Fibroblast of skin of right biceps (primary cell): ENCODE measurements at places on chromosomes 2 and 18.

- no peak for DNase-seq
Observed at GRCh38 chr2:37862620-37863019, 62.5 kb upstream of the RMDN2 start.

DNA sequence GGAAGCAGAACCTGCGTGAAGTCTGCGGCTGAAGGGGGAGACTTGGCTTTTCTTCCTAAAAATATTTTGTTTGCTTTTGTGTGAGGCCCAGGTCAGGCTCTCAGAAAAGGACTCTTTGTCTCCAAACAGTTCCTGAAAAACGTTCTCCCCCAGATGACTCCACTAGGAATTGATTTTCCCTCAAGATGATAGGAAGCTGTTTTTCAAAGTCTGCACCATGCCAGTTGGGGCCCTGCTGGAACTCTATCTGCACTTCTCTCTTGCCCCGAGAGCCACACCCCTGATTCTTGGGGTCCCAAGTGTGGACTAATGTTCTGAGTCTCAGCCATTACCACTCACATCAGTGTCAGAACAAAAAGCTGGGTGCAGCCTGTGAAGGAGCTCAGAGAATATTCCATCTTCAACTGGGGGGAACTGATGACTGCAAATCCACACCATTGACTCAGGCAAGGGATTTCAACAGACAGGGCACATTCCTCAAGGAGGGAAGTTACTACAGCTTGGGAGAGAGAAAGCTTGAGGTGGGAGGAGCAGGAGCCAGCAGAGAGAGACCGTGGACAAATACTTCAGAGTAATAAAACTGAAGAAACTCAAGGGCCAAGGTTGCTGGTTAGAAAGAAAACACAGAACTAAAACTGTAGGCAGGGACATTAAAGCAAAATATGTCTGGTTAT lies 768.3 kb downstream of the RNF144A start:
- DNase-seq: peak; percentile 88

DNA sequence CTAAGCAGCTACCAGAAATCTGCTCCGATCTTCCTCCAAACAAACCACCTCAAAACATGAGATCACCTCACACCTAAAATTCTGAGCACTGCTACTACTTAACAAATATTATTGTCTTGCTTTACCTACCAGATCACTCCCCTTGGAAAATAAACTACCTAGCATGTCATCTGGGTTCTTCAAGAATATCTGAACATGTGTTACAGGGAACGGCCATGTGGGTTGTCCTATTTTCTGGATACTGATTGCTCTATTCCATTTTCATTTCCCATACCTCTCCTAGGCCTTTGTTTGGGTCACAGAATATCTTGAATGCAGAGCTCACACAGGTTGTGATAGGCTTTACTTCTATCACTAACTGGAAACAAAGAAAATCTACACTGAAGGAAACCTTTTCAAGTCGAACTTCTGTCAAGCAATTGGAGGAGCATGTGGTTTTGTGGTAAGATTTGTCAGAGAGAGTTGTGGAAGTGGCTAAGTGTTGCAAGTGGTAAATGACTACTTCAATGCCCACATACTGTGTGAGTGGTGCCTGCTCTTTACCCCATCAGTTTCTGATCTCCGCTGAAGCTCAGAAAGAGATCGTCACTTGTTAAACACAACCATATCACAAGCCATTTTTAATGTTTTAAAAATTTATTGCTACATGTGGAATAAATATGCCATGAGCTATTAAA lies 739.1 kb upstream of the ZEB2 start:
- DNase-seq: peak; percentile 15

GRCh38 chr2:109538546-109538945 lies 75.2 kb downstream of the SEPTIN10 start:
- no peak for DNase-seq

DNA sequence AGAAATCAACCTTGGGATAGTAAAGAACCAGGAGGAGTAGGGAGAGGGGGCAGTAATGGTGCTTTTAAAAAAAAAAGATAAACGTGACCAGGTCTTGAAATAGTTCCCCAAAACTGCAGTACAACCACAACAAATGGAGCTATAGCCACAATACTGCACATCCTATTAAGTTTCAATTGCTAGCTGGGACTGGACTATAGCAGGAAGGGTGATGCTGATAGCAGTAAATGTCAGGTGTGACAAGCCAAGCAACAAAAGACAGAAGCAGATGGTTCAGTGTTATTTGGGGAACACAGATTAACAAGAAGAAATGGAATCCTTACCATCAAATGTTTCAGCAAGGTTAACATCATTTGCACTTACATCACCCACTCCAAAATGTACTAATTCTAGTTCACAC lies 10.1 kb downstream of the RPS27A start:
- DNase-seq: no peak

DNA sequence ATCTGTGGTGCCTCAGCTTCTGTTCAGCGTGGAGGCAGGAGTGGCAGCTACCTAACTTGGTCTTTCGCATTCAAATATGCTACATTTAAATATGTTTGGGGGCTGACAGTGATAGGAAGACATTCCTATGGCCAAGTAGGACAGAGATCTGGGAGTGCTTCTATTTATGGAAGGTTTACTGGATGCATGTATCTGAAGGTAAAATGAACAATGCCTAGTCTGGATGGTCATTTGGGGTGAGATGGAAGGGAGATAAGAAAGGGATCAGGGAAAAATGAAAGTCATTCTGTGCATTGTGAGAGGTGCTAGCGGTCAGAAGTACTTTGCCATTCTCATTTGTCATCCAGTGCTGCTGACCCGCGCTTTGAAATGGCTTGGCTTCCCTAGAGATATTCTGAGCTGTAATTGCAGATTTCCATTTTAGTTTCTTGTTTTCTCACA lies 300.9 kb upstream of the FBXO11 start:
- DNase-seq: no peak

GRCh38 chr2:222651718-222652418 lies 4.0 kb downstream of the FARSB start:
- DNase-seq: peak; percentile 84

DNA sequence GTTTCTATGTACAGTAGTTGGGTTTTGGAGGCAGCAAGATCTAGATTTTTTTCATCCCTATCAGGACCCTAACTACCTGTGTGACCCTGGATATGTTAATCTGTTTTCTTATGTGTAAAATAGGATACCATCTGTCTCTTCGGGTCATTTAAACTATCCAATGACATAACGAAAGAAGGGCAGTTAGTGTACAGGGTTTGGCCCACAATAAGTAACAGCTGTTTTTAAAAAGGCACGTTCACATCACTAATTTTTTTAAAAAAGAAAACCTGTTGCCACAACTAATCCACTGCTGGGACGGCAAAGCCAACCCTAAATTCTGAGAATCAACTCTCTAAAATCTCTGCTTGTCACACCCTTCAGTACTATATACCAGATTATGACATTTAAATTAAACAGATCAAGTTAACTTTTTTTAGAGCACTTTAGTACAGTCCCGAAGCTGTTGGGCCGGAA lies 869 bp downstream of the USP40 start:
- no peak for DNase-seq

DNA sequence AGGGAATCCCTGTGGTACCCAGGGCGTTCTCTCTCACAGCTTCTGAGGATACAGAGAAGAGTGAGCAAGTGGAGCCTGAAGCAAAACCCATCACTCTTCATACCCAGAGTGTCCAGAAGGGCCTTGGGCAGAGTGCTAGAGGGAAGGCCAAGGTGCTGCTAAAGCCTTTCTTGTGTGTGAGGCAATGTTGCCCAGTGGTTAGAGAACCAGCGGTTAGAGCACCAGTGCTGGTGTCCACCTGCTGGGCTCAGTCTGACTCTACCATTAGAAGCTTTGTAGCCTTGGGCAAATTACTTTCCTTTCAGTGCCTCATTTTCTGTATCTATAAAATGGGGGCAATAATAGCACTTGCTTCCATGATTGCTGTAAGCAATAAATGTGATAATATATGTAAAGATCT lies 210.5 kb upstream of the SKOR2 start:
- DNase-seq: no peak

DNA sequence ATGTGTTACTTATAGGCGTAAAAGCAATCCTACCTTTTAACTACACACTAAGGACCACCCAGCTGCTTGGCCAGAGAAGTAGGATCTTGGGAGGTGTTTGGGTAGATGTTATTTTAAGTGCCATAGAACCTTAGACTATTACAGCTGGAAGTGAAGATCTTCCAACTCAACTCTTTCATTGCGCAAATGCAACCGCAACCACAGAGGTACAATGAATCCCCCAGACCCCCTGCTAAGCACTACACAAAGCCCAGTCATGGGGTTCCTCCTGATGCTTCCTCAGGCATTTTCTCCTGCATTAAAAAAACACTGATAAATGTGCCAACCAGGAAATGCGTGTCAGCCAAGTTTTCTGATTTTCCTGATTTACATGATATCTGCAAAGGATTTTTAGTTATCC lies 246.0 kb downstream of the LRRTM1 start:
- no peak for DNase-seq

DNA sequence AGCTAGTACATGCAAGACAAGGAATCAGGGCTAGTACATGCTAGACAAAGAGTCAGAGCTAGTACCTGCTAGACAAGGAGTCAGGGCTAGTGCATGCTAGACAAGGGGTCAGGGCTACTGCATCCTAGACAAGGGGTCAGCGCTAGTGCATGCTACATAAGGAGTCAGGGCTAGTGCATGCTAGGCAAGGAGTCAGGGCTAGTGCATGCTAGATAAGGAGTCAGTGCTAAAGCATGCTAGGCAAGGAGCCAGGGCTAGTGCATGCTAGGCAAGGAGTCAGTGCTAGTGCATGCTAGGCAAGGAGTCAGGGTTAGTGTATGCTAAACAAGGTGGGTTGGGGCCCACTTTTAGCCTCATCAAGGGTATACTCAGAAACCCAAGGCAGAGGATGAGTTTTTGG lies 90.1 kb upstream of the FAM136A start:
- no peak for DNase-seq

DNA sequence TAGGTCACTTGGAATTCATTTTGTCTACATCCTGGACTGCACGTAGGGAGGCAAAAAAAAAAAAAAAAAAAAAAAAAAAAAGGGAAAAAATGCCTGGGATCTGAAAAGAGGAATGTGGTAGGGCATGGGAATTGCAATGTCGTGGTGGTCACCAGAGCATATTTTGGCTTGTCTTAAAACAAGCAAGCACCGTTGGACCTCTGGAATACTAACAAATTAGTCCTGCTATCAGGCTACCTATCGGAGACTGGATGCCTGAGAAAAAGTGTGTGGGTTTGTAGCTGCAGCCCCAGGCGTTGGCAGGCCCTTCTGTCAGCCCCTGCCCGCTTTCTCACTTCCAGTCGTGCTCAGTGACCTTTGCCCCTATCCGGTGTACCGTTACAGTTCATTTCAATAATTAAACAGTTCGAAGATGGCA lies 588.5 kb upstream of the ZEB2 start:
- peak; percentile 51 for DNase-seq

- no peak for DNase-seq
Observed at GRCh38 chr18:36516726-36517125, 219.2 kb downstream of the FHOD3 start.

GRCh38 chr2:99338029-99338585 lies 918 bp downstream of the EIF5B start:
- peak; percentile 1 for DNase-seq
